ENCODE measurements at places on chromosomes 5 and 9.

DNA sequence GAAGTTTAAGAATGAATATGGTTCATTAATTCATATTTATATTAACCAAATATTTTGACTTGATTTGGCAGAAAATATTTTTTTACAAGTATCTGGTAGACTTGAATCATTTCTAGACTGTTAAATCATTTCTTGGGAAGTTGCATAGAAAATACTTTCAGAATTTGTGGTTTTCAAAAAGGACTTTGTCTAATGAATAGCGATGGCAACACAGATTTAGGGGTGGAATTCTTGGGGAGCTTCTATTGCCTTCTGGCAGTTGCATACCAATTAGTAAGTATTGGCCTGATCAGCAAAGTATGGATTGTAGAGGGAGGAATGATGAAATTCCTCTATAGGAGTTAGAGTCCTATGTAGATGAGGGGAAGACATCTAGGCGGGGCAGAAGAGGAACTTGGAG lies 68.6 kb upstream of the CKMT2 start:
- DNase-seq = no peak

DNA sequence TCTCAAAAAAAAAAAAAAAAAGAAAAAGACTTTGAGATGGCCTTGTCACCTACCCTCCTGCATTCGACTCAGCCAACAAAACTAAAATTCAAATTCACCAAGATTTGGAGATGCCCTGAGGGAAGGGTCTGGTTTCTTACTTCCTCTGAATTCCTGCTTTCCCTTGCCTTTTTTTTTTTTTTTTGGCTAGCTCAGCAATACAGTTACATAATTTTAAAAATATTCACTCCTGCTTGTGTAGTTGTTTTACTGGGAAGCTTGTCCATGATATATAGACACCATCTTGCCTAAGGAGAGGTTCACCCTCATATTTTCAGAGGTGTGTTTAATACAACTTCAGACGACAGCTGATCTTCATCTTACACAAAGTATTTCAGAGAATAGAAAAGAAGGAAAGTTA lies 21.3 kb upstream of the SERINC5 start:
- no peak for DNase-seq

- no peak for DNase-seq
Measured at GRCh38 chr9:4196886-4197285, 103.0 kb downstream of the GLIS3 start.

GRCh38 chr9:36463467-36463866 lies 63.4 kb upstream of the RNF38 start:
- no peak for DNase-seq

DNA sequence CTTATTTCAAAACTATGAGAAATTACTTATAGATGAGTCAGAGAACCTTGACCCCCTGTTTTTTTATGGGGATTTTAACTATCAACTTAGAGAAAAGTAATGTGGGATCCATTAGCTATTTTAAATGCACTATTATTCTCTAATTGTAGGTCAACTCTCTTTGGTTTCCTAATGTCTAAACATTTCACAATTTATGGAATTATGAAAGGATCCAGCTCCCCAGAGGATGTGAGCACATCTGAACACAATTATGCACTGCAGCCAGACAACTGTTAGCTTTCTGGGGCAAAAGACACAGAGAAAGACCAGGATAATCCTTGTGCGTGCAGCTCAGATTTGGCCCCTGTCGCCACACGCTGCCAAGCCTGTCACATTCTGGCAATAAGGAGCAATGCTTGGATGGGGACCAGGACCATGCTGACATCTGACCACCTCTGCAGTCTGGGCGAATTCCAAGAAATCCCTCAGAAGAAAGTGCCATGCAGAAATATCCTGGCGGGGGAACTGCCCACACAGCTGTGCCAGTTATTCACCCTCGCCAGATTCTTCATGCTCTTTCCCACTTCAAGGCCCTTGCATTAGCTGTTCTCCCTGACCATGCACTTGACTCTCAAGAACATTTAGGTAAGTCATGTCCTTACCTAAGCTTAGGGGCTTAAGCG lies 22.2 kb upstream of the CMBL start:
- DNase-seq = no peak

- DNase-seq = no peak
Measured at GRCh38 chr5:126927429-126927828, 102.9 kb downstream of the MARCHF3 start.
